ENCODE measurements at places on chromosomes 13 and 19.

GRCh38 chr19:57241176-57241575, 744 bp downstream of the ZNF805 start:
- no peak for DNase-seq

DNA sequence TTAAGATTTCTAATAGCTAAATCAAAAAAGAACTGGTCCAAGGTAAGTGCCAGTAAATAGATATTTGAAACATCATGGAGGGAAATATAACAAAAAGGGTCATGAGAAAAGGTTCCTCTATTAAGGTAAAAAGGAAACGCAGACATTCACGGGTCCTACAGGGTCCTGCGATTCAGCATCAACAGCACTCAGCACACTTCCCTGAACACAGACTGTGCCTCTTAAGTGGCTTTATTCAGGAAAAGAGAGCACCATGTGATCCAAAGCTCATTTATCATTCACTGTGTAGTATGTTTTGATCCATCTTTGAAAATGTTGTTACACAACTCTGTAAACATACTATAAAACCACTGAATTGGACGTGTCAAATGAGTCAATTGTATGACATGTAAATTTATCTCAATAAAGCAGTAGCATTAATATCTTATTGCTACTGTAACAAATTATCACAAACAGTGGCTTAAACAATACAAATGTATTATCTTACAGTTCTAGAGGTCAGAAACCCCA, 33.7 kb downstream of the CRYL1 start:
- no peak for DNase-seq

- DNase-seq = no peak
Measured at GRCh38 chr19:3231288-3231687, 6.8 kb downstream of the CELF5 start.

GRCh38 chr13:62489731-62490130, 1074.1 kb upstream of the PCDH20 start:
- DNase-seq = no peak

DNA sequence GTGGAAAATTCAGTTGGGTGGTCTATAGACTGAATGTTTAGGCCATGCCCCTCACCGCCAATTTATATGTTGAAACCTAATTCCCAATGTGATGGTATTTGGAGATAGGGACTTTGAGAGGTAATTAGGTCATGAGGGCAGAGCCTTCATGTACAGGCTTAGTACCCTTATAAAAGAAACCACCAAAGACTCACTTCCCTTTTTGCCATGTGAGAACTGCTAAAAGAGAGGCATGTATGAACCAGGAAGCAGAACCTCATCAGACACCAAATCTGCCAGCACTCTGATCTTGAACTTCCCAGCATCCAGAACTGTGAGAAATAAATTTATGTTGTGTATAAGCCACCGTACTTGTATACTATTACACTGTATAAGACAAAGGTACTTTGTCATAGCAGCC, 40.6 kb downstream of the UQCRFS1 start:
- no peak for DNase-seq

DNA sequence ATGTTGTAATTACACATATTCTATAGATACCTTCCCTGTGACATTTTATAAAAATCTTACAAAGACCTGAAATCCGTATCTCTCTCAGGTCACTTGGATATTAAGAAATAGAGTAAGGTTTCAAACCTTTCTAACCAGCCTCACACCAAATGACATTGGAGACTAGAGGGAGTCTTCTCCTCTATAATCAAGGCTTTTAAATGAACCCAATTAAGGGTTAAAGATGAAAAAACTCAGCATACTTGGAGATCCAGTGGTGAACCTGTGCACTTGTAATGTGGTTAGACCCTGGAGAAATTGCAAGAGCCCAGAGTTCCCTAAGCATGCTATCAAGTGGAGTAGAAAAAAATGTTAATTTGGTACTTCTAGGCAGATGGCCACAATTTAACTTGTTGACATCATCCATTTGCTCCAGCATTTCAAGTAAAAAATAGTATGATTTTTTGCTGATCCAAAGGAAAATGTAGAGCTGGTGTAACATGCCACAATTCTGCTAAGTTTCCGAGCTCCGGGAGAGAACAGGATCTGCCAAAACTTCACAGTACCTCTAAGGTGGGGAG, 554.1 kb upstream of the MIR17HG start:
- DNase-seq = no peak

DNA sequence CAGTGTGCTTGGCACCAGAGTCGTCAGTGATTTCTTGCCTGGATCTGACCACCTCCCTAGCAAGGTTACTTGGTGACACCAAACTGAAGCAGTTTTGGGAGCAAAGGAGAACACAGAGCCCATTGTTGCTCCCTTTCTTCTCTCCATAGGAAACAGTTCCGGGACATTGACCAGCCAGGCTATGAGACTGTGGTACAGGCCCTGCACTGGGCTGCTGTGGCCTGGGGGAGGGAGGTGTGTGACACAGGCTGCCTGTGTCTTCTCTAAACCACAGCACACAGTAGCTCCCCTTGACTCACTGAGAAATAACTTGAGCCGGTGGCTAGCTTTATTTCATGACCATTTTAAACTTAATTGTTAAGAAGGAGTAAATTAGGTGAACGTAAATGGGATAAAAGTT, 214.8 kb upstream of the UBL3 start:
- no peak for DNase-seq

- peak; percentile 78 for DNase-seq
Measured at GRCh38 chr19:16325641-16326400, 1.2 kb downstream of the KLF2 start.

- no peak for DNase-seq
Measured at GRCh38 chr13:32150794-32151193, 119.2 kb downstream of the FRY start.

GRCh38 chr13:30755678-30756077, 20.3 kb downstream of the ALOX5AP start:
- DNase-seq = no peak

DNA sequence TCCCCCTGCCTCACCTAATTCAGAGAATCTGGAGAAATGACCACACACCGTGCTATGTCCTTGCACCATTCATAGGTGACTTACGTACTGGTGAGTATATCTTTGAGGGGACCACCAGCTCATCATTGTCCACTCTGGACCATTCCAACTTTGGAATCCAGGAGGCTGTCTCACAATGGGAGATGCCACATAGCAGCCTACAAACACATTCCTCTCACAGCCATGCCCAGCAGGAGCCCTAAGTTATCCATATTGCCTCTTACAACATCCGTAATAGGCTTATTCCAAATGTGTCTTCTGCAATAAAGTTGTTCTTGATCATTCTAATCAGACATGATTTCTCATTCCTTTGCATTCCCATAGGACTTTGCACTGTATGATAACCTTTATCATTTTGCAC, 436.7 kb downstream of the EFNB2 start:
- DNase-seq = no peak

DNA sequence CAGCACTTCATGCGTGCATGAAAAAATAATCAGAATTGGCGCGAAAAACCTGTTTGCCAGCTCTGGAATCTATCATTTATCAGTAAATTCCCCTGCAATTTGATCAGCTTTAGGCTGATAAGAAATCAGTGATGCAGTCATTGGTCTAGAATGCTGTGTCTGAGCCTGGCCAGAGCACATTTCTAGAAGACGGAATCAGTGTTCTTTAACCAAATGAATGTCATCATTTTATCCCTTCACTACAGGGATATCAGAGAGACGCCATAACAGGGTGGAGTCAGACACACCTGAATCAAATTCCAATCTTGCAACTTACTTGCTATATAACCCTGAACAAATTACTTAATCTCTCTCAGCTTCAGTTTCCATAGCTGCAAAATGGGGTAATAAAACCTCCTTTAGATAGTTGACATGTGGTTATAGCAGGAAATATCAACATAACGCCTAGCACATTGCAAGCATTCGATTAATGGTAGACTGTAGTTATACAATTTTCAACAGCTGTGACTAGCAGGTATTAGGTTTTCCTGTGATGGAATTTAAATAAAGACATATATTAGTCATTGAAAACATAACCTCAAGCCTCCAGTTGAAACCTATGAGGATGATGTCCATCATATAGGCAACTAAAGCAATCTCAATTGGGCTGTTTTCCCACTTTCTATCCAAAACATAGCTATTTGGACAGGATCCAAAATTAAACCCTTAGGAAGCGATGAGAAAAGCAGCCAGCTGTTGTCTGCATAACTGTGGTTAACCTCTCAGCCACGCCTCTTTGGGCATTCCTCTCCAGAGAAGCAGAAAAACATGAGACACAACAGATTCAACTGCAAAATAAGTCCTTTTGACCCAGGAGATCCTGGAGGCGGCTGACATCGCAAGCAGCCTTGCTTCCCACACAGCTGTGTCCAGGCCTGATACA, 51.6 kb upstream of the UBL3 start:
- DNase-seq = peak; percentile 54

- DNase-seq = no peak
Measured at GRCh38 chr13:80860845-80861244, 519.9 kb upstream of the SPRY2 start.

DNA sequence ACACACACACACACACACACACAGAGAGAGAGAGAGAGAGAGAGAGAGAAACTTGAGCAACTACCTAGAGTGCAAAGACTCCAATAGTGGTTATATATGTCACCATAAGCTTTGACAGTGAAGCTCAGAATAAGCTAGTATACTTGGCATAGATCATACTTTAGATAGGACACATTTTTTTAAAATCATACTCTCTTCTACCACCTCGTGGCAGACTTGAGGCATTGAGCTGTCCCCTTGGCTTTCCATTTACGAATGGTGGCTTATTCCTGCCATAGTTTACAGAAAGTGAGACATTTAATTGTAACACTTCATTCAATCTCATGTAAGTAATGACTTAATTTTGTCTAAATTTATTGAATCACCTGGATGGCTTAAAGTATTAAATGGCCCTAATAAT, 108.2 kb downstream of the EDNRB start:
- DNase-seq = no peak

GRCh38 chr13:109773276-109773675, 13.1 kb downstream of the IRS2 start:
- DNase-seq = no peak

DNA sequence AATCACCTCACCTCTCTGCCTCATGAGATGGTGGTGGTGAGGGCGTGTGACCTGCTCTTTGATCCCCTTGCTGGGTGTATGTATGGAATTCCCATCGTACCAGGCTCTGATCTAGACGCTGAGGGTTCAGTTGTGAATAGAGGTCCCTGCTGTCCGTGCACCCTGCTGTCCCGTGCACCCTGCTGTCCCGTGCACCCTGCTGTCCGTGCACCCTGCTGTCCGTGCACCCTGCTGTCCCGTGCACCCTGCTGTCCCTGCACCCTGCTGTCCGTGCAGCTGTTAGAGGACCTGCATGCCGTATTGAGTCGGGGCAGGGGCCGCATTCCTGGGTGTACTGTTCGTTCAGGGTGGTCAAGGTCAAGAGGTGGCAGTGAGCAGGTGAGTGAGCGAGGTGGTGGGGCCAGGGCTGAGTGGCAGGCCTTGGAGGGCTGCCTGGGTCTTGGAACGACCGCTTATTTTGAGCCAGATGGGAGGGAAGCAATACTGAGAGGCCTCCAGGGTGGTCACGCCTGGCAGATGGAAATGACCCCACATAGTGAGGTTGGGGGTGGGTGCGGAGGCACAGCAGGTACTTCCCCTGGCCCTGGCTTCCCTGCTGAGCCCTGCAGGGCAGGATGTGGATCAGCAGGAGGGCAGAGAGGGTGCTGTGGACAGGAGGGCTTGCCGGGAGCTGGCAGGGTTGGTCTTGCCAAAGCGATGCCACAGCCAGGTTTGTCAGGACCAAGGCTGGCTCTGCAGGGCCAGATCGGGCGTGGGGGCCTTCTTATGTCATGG, 4.6 kb upstream of the EPN1 start:
- no peak for DNase-seq

GRCh38 chr13:101655435-101655834, 203.0 kb downstream of the ITGBL1 start:
- DNase-seq = no peak

DNA sequence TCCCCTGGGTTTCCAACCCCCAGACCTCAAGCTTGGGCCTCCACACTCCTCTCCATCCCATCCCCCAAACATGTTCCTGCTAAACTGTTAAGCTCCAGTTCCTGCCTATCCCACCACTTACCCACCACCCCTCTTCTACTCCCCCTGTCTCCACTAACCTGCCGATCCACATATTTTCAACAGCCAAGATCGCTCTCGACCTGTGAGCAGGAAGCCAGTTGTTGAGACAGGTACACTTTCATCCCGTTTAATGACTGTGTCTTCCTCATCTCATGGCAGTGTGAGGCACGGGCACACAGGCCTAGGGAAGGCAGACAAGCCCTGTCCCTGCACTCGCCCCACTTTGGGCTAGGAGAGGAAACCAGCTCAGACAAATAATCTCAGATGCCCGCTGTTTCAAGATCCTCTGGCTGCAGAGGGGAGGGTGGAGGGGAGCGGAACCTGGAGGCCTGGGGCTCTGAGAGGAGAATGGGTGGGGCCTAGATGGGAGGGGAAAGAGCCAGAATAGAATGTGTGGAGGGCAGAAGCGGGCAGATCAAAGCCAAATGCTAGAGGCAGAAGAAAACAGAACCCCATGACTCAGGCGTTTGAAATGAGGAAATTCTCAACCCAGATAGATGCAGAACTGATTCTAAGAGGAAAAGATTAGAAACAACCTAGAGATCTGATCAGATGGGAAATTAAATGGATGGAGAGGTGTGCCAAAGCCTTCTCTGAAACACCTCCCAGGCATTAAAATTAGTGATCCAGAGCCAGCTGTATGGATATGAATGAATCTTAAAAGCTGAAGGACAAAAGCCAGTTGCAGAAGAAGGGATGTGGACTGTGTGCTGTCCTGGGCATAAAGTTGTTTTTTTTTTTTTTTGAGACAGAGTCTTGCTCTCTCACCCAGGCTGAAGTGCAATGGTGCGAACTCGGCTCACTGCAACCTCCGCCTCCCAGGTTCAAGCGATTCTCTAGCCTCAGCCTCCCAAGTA, 16.9 kb upstream of the CYP2S1 start:
- DNase-seq = peak; percentile 84

DNA sequence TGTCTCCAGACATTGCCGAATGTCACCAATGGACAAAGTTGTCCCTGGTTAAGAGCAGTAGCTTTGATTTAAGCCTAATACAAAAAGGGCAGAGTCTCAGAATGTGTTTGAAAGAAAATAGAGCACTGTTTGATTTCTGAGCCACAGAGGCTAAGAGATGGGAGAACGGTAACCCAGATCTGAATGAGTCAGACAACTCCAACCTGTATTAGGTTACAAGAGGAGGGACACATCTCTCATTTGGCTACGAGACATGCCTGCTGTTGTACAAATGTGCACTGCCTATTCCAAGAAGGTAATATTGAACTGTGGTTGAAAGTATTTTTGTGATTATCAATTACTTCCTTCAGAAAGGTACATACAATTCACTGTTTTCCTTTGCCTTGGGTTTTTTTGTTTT, 4.9 kb upstream of the HSPH1 start:
- no peak for DNase-seq

DNA sequence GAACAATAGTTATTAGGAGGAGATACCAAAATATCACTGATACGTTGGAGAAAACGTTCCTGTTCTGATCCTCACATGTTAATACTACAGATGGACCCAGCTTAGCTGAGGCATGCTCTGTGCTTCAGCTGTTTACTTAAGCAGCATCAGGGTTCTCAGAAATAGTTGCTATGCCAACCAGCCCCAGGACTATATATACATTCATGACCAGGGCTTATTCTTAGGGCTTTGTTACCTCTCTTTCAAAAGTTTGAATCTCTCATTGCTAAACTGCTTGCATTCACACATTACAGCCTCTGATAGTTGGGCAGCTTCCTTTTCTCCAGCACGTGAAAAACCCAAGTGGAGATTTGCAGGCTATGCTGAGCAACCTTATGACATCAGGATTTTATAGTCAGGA, 800.4 kb downstream of the DIAPH3 start:
- DNase-seq = no peak
